ENCODE measurements at places on chromosomes 1 and 21.

- no peak for DNase-seq
These were observed 83.5 kb downstream of the BEND5 start for GRCh38 chr1:48693180-48693579.

- DNase-seq: no peak
These were observed 408.1 kb upstream of the VAMP3 start for GRCh38 chr1:7362947-7363346.

- no peak for DNase-seq
These were observed 244.4 kb downstream of the FOXD2 start for GRCh38 chr1:47682198-47682597.

DNA sequence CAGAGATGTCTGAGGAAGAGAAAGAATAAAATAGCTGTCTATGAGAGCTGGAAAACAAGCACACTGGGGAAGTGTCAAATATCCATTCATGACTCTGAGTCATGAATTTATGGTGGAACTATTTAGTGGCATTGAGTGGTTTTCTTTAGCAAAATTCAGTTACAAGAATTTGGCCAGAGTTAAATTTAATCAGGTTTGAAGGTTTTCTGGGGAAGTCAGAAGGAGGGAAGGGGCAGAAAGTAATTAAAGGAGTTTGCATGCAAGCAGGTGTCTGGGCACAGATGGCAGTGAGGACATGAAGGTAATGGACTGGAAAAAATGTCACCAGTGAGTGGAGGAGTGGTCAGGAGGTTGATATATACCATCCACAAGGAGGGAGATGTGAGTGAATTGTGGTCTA is 121.9 kb upstream of the IVNS1ABP start:
- no peak for DNase-seq
